ENCODE measurements at places on chromosomes 5 and 9. TPM values are rescaled to one million over a fixed set of nuclear protein-coding genes. Genes with fewer than 3 reads are reported as not detected.

GRCh38 chr9:79254900-79255650, 316.7 kb upstream of the TLE4 start:
- no peak for DNase-seq

- no peak for DNase-seq
These were observed 162.5 kb upstream of the KIF2A start for GRCh38 chr5:62143268-62144229.

Gene ZCCHC7
- 43.9 TPM for total RNA-seq

Gene SLC45A2
- not detected for total RNA-seq

DNA sequence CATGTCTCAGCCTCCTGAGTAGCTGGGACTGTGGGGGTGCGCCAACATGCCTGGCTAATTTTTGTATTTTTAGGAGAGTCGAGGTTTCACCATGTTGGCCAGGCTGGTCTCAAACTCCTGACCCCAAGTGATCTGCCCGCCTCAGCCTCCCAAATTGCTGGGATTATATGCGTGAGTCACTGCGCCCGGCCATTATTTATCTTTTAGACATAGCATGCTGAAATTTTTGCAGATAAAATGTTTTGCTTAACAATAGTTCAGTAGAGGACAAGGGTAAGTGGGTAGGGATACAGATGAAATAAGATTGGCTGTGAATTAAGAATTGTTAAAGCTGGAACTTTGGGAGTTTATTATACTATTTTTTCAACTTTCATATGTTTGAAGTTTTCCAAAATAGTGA, 150.8 kb upstream of the GRHPR start:
- no peak for DNase-seq

Gene FBP2
- total RNA-seq = not detected

DNA sequence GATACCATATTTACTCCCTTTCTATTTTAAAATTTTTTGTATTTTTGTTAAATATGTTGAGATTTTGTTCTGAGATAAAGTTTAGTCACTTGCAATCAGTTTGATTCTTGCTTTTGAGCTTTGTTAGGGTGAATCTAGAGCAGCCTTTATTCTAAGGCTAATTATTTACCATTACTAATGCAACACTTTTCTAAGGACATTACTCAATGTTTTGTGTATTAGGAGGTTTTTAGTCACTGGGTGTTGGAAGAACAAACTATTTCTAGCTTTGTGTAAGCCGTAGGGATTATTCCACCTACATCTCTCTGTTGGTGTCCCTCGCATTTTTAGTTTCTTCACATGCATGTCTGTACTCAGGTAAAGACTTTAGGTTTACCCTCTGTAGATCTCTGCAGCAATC, 379.5 kb upstream of the CD180 start:
- no peak for DNase-seq

Gene PCDHGA2
- total RNA-seq = 0.19 TPM

- no peak for DNase-seq
These were observed 1728.3 kb upstream of the CDH9 start for GRCh38 chr5:28766565-28767158.

All from CD4-positive, alpha-beta memory T cell (primary cell).